ENCODE measurements at places on chromosomes 5 and 9.

DNA sequence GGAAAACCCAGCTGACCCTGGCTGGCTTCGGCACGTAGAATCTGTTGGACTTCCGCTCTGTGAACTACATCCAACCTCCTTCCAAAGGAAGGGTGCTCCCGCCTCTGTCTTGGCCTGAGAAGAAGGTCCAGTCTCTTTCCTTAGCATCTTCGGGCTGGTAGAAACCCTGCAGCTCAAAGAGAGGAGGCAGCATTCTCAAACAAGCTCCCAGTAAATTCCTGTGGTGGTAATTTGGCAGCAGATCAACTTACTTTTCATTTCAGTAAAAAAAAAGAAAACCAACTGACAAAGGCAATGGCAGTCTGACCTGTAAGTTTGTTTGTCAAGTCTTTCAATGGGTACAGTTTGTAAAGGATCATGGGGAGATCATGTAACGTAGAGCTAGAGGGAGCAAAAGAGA, 176.7 kb downstream of the MED10 start:
- no peak for DNase-seq

- no peak for DNase-seq
Measured at GRCh38 chr5:17067657-17068392, 131.7 kb upstream of the MYO10 start.

DNA sequence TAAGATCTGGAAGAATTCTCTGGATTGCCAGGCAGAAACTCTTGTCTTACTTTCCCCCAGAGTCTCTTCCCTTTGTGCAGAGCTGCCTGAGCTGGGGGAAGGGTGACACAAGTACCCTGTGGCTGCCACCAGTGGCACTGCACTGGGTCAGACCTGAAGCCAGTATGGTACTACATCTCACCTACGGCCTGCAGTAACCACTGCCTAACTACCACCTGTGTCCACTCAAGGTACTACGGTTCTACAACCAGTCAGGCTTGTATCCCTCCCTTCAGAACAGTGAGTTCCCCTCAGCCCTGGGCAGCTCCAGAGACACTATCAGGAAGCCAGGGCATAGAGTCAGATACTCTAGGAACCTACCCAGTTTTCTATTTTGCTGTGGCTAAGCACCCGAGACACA, 212.0 kb upstream of the POU5F2 start:
- no peak for DNase-seq

DNA sequence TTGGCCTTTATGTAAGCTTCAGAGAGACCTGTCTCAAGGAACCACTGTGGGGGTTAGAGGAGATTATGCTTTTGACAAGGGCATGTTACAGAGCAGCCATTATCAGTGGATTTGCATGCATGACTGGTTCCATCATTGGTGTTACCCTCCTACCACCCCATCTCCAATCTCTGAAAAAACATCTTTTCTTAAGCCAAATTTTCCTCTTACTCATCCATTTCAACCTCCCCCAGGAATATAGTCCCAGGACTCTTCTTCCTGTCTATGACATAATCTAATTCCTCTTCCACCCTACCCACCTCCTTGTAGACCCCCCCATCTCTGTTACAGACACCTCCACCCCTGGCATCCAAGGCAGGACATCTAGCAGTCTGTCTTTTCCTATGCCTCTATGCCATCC, 33.1 kb upstream of the ADRB2 start:
- DNase-seq, result no peak

- DNase-seq, result no peak
Measured at GRCh38 chr5:9283021-9283420, 262.9 kb downstream of the SEMA5A start.

DNA sequence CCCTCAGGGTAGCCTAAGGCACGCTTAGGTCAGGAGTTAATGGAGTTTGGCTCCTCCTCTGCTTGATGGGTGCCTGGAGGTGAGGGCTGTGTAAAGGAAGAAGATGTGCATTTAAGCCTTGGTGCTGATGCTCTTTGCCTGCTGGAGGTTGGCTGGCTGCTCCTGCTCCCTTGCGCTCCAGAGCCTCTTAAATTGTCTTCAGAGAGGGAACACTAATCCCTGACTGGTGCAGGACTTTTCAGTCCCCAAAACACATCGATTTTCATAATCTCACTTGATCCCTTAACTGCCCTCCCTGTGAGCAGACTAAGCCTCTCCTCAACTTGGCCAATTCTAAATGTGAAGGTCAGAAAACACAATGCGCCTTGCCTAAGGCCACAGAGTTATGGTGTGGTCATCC, 16.2 kb upstream of the TCOF1 start:
- no peak for DNase-seq

DNA sequence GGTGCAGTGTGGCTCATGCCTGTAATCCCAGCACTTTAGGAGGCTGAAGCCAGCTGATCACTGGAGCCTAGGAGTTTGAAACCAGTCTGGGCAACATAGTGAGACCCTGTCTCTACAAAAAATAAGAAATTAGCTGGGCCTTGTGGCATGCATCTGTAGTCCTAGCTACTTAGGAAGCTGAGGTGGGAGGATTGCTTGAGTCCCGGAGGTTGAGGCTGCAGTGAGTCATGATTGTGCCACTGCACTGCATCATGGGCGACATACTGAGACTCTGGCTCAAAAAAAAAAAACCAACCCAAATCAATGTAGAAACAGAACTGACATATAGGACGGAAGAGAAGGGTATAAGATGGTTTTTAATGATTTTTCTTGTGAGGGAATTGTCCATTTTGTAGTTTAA, 27.7 kb downstream of the G3BP1 start:
- no peak for DNase-seq

DNA sequence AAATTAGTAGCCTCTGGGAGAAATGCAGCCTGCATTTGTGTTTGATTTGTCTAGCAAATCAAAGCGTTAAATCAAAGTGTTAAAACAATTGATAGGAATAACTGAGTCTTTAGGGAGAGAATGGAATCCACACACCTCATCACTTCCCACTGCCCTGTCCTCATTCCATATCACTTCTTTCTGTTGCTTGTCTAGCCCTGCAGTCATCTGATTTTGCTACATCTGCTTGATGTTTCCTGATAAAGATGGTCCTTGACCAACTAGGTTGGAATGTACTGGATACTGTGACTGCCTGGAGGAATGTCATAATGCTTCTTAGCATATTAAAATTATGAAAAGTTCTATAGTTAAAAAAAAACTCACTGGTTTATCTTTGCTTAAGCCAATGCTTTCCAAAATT, 119.9 kb downstream of the DOCK2 start:
- DNase-seq, result no peak

DNA sequence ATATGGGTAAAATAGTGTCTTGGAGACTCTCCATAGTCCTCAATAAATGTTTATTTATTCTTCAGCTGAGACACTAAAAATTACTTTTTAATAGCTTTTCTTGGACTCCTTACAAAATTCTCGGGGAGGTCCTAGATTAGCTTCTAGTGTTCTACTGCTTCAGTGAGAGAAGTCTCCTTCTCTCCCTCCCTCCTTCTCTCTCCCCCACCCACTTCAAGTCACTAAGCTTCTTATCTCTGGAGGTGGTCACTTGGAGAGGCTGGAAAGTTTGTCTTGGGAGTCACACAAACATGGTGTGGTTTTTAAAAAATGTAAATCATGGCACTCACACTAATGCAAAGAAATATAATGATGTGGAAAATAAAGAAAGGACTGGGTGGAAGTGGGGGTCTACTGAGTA, 64.1 kb downstream of the SEMA6A start:
- no peak for DNase-seq

DNA sequence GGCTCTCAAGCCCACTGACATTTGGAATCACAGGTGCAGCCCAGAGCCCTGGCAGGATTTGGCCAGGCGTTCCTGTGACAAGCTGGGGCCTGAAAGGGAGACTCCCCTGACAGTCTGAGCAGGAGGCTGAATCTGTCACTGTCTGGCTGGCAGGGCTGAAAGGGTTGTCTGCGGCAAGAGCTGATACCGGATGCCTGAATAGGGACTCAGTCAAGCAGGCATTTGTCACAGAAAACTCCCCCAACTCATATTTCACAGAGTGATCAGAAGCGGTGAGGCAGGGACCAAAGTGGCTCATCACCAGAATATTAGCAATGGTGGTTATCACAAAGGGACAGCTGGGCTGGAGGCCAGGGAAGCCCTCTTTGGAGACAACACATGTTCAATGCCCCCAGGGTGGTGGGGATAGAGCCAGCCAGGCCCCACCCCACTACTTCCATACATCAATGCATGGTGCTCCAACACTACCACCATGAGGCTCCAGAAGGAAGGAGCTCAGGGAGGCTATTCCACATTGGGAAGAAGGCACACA, 295.5 kb downstream of the DTWD2 start:
- no peak for DNase-seq

- peak; percentile 76 for DNase-seq
Measured at GRCh38 chr9:34985311-34985899, 4.1 kb upstream of the DNAJB5 start.

- DNase-seq, result no peak
Measured at GRCh38 chr5:96605144-96605837, 56.9 kb upstream of the CAST start.

GRCh38 chr9:134987906-134988700, 70.4 kb upstream of the FCN1 start:
- DNase-seq, result no peak

GRCh38 chr5:180499684-180500083, 5.5 kb downstream of the CNOT6 start:
- no peak for DNase-seq

GRCh38 chr9:118209343-118209742, 505.1 kb downstream of the TLR4 start:
- DNase-seq, result no peak

- DNase-seq, result peak; percentile 90
Measured at GRCh38 chr9:113590991-113591898, 127.7 kb downstream of the RGS3 start.

- DNase-seq, result no peak
Measured at GRCh38 chr9:69497816-69498215, 172.8 kb downstream of the ENTREP1 start.

DNA sequence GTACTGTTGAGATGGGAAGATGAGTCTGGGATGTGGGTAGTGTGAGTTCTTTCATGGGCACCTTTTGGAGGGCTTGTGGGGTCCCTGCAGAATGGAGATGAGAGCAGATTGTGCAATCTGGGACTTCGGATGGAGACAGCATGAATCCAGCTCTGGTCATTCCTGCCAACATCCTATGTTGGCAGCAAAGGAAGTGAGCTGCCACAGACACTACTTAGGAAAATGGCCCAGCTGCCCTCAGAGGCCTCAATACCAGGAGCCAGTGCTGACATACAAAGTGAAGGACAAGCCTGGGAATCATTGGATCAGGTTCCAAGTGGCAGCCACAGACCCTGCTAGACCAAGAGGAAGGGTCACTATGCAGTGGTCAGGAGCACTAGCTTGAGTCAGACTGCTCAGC, 402.8 kb downstream of the CDK5RAP2 start:
- DNase-seq, result no peak

DNA sequence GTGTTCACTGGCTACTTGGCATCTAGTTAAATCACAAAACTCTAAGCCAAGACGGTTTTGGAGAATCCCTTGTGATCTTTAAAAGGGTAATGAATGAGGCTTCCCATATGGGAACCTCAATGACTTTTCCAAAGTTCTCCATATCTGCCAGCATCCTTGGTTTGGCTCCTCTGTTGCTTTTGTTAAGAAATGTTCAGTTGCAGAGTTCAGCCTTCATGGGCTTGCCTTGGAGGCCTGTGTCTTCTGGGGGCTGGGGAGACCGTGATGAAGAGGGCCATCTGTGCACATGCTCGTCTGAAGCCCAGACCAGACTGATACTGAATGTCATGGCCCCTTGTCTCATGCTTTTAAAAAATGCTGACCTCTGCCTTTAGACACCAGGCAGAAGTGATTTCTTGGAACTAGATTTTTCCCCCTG, 84.3 kb downstream of the RAI14 start:
- no peak for DNase-seq

DNA sequence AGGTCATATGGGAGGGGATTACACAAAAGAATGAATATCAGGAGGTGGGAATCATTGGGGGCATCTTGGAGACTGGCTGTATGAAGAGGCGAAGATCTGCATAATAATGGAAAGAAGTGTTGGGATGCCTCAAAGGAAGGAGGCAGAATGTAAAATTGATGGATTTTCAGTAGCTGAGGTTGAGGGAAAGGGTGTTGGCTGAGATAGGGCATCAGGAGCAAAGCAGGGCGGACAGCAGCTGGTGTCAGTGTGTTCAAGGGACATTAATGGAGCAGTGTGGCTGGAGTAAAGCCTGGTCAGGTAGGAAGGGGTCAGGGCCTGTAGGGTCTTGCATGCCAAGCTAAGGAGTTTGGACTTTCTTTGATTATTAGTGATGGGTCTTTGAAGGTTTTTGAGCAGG, 65.2 kb upstream of the TNFAIP8 start:
- DNase-seq, result no peak

DNA sequence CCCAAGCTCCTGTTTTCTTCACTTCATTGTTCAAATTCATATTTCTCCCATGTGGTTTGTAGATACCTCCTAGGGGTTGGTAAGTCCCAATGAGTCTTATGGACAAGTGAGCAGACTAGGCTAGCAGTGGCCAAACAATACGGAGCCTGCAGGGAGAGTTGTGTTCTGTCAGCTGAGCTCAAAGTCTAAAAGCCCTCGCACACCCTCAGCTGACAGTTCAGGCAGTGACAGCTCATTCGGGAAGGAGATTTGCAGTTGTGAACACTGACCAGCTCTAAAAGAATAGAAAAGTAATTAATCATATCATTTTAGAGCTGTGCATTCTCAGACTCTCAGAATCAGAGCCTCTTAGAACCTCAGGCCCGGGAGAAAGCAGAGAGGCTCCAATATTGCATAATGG, 95.1 kb downstream of the SH3TC2 start:
- DNase-seq, result no peak

DNA sequence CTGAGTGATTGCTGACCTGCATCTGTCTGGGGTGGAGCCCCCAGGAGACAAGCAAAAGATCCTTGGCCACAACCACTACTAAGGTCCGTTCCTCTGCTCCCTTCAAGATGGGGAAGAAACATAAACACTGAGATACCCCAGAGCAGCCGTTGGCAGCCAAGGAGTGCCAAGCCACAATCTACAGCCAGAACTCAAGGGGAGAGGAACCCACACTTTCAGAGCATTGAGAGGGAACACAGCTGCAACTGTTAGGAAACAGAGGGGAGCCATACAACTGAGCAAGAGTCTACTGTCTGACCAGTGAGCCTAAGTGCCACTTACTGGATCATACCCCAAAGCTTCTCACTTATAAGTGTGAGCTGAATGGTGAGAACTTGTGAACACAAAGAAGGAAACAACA, 44.6 kb upstream of the ADRB2 start:
- DNase-seq, result no peak

DNA sequence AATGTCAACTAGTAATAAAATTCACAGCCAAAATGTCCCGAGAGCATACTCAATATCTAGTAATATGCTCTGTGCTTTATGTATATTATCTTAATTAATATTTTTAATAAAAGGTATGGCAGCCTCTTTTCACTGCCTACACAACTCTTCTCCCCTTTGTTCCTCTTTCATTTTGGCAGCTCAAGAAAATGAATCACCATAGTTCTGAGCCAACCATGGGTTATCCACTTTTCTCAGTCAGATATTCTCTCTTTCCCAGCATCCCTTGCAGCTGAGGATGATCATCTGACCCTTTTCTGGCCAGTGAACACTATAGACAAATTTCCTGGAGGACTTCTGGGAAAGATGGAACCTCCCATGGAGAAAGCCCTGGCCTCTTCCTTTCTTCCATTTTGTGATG, 8.2 kb upstream of the DOCK8 start:
- no peak for DNase-seq
